Mammary microvascular endothelial cell (primary cell): ENCODE measurements at places on chromosomes 3 and 15. TPM values are rescaled to one million over a fixed set of nuclear protein-coding genes. Genes with fewer than 3 reads are reported as not detected.

Gene PLSCR5
- not detected in 2 replicates for total RNA-seq

Gene INO80
- 15.2 and 35.4 TPM in 2 replicates for total RNA-seq

Gene C2CD4A
- total RNA-seq = 0.15 TPM in 1 of 2 replicates, not detected in the other

Gene MYZAP
- total RNA-seq = 9.4 and 13.8 TPM in 2 replicates

Gene C2CD4B
- total RNA-seq = 33.0 and 43.0 TPM in 2 replicates

Gene IMPG2
- under 0.01 and 0.07 TPM in 2 replicates for total RNA-seq

Gene GOLGA6L4
- total RNA-seq = 0.74 and 4.7 TPM in 2 replicates

Gene SCN11A
- total RNA-seq = not detected in 2 replicates

Gene CFAP161
- 1.8 and 2.0 TPM in 2 replicates for total RNA-seq

Gene ADGRG7
- total RNA-seq = not detected in 2 replicates

Gene SERINC4
- 0.05 TPM in 1 of 2 replicates, not detected in the other for total RNA-seq

Gene CEMIP
- 0.10 and 0.67 TPM in 2 replicates for total RNA-seq

Gene SLC22A14
- total RNA-seq = not detected in 2 replicates

Gene C3orf33
- 1.5 and 2.0 TPM in 2 replicates for total RNA-seq

Gene GOLGA8S
- 0.07 TPM in 1 of 2 replicates, not detected in the other for total RNA-seq

Gene IGSF11
- not detected in 2 replicates for total RNA-seq

Gene WDR76
- total RNA-seq = 18.5 and 18.9 TPM in 2 replicates

Gene CLRN1
- not detected in 2 replicates for total RNA-seq

Gene DISP2
- 0.13 and 0.39 TPM in 2 replicates for total RNA-seq

Gene XCR1
- not detected in 2 replicates for total RNA-seq

Gene PDZRN3
- total RNA-seq = not detected in 2 replicates

Gene BNC1
- 1.5 TPM in 2 replicates for total RNA-seq
